ENCODE measurements at places on chromosomes 3 and 15.

GRCh38 chr3:169668072-169668956 lies 4.8 kb upstream of the MECOM start:
- DNase-seq: no peak

GRCh38 chr3:149331396-149331795 lies 2.0 kb downstream of the TM4SF18 start:
- no peak for DNase-seq

DNA sequence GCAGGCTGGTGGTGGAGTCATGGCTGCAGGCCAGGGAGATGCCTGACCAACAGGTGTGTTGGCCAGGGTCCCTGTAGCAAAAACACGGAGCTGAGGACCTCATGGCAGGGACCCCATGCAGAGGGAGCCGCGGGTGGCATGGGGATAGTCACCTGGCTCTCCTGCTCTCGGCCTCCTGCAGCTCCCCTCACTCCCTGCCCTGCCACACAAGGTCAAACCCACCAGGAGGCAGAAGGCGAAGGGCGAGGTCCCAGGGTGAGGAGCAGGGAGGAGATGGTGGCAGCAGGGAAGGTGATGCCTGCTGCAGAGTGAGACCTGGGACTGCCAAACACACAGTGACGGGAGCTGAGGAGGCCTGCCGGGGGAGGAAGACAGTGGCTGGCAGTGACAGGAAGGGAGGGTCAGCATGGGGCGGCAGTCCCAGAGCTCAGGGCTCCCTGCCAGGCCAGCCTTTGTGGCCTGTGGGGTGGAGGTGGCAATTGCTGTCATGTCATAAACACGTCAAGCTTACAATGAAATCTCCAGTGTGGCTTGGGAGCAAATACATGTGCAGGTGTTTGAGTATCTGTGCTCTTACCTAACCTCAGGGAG lies 144.3 kb downstream of the TJP1 start:
- DNase-seq: peak; percentile 39

DNA sequence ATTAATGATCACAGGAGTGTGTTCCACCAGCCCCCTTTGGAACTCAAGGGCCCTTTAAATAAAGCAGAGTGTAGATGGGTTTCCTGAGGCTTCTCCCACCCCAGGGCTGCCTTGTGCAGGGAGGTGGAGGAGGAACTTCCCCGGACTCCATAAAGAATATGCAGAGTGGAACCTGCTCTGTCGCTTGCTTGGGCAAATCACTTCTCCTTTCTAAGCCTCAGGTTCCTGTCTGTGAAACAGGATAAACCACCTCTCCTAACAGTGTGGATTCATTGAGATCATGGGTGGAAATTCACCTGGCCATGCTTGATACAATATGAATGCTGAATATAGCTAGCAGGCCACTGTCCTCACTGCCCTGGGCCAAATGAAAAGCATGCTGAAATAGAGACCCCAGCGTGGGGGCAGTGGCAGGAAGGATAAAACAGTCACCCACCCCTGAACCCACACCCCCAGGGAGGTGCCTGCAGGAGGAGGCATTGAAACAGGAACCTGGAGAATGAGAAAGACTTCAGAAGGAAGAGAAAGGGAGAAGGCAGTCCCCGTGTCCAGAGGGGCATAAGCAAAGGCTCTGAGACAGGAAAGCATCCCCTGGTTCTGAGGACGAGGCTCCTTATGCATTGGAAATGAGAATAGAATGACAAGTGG lies 41.1 kb upstream of the CHRNB4 start:
- DNase-seq: no peak

GRCh38 chr3:82474711-82475110 lies 713.3 kb upstream of the GBE1 start:
- DNase-seq: no peak

- DNase-seq: no peak
Observed at GRCh38 chr15:79028411-79028964, 62.1 kb downstream of the RASGRF1 start.

GRCh38 chr3:157274644-157275137 lies 114.7 kb upstream of the CCNL1 start:
- DNase-seq: no peak

DNA sequence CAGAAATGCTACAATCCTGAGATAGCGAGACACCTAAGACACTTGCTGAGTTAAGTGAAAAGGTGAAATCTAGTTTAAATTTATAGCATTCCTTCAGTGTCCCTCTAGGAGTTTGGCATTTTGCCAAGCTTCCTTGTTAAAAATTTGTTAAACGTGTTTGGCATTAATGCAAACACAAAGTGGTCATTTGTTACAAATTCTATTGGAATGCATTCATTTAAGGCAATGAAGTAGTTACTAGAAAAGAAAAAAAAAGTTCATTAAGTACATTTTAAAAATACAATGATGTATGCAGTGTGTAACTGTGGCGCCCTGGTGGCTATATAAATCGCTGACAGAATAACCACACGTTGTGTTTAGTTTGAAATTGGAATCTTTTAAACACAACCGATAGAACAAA lies 31.3 kb upstream of the WNT5A start:
- no peak for DNase-seq

GRCh38 chr3:46857485-46858341 lies 5.5 kb downstream of the MYL3 start:
- DNase-seq: no peak

- no peak for DNase-seq
Observed at GRCh38 chr15:70339571-70340493, 242.1 kb upstream of the TLE3 start.

GRCh38 chr3:78645628-78646310 lies 1122.0 kb downstream of the ROBO1 start:
- peak; percentile 3 for DNase-seq

DNA sequence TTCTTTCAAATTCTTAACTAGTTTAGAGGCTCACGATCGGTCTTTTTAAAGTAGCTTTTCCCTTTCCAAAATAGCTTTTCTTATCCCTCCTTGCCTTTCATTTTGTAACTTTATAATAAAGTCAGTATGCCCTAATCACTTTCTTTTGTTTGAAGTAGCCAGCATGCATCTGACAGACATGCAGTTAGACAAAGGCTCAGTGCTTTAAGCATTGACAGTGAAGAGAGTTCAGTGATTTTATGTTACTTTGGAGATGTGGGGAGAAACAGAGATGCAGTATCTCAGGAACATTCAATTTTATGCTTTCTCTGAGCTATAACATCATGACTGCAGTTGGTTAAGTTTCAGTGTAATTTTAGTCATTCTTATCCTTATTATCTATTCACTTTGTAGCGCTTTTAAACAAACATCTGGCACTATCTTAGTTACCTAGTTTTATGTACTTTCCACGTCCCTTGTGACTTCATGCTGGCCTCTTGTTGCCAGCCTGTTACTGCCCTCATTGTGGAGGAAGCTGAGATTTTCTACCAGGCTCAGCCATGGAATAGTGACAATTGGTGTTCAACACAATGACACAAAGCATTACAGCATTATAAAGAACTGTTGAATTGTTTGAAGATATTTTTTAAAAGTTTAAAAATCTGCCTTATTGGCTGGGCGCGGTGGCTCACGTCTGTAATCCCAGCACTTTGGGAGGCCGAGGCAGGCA lies 90.3 kb downstream of the AKAP13 start:
- DNase-seq: no peak

DNA sequence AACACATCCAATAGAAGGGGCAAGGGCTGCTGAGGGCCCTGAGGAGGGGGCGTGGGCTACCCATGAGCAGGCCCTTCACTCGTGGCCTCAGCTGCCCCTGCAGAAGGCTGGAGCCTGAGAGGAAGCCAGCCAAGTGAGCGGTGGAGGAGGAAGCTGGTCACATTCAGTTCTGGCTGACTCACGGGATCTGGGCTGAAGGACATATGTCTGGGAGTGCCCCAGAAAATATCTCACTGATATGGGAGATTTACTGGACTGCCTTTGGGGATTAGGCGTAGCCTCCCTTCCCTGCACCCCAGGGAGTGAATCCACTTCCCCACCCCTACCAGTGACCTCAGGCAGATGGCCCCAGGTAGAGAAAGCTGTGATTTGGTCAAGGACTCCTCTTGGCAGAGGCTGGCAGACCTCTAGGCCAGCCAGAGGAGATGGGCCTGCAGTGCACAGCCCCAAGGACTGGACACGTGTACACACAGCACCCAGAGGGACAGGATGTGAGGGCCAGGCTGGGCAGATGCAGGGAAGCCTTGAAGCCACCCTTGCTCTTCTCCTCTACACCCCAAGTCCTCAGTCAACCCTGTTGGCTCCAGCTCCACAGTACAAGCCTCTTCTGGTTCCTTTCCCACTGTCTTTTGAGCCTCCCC lies 14.2 kb upstream of the ANKDD1A start:
- DNase-seq: no peak

- DNase-seq: peak; percentile 2
Observed at GRCh38 chr3:95705786-95706418, 1108.5 kb upstream of the EPHA6 start.

GRCh38 chr15:56693761-56694160 lies 39.5 kb downstream of the ZNF280D start:
- DNase-seq: no peak

DNA sequence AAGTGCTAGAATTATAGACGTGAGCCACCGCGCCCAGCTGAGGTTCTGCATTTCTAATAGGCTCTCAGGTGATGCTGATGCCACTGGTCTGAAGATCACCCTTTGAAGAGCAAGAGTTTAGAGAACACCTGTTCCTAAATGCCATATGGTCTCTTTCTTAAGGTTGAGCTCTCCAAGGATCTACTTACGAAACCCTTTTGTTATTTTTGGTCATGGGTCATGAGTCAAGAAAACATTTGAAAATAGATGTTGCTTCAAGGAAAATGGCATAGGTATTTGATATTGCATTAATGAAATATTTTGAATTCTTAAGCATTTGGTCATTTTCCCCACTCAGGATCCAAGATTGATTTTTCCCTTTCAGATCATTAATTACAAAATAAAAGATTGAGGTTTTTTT lies 74.7 kb upstream of the SOX2 start:
- DNase-seq: no peak

- no peak for DNase-seq
Observed at GRCh38 chr15:39680868-39681267, 100.0 kb downstream of the THBS1 start.

DNA sequence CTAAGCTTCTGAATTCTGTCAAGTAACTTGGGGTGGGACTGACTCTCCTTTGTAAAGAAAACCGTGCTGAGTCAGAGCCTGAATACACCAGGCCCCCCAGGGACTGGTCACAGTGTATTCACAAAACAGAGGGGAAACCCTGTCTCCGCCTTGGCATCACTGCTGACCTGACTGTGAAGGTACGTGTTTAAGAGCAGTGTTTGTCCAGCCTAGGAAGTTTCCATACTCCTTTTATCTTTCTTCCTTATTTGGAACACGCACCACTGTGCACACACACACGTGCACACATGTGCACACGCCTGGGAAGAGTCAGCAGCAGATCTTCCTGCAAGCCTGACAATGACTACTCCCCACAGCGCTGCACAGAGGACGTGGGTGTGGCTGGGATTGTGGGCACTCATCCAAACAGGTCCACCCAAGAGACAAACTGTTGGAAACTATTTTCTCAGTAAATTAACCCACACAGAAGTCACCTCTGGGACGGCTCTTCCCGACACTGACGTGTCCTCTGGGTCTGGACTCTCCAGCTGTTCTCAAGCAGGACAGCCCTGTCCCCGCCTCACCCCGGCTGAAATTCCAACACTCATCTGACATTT lies 87.7 kb downstream of the ATP10A start:
- no peak for DNase-seq

DNA sequence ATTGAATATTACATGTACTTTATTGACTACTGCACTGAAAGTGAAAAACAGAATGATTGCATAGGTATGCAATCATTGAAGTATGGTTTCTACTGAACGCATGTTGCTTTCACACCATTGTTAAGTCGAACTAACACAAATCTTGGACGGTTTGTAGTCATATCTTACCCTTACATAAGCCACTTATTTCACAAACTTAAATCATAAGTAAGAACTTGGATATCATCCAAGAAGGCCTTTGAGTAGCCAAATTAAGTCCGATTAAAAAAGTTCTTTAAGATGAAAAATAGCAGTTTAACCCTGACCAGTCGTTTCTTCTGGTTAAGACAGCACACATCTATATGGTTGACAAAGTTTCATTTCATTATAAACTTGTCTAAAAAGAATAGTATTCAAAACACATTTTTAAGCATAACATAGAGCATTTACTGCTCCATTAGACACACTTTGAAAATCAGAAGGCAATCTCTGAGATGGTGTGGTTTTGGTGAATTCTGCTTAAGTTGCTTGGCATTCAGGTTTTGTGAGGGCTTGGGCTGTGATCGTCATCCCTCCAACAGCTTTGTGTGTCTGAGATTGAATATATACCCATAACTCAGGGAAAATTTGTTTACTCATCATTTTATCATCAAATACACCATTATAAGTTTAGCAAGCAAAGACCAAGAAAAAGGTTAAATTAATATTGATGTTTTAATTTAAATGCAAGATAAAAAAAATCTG lies 92.2 kb downstream of the NFKBIZ start:
- DNase-seq: no peak

DNA sequence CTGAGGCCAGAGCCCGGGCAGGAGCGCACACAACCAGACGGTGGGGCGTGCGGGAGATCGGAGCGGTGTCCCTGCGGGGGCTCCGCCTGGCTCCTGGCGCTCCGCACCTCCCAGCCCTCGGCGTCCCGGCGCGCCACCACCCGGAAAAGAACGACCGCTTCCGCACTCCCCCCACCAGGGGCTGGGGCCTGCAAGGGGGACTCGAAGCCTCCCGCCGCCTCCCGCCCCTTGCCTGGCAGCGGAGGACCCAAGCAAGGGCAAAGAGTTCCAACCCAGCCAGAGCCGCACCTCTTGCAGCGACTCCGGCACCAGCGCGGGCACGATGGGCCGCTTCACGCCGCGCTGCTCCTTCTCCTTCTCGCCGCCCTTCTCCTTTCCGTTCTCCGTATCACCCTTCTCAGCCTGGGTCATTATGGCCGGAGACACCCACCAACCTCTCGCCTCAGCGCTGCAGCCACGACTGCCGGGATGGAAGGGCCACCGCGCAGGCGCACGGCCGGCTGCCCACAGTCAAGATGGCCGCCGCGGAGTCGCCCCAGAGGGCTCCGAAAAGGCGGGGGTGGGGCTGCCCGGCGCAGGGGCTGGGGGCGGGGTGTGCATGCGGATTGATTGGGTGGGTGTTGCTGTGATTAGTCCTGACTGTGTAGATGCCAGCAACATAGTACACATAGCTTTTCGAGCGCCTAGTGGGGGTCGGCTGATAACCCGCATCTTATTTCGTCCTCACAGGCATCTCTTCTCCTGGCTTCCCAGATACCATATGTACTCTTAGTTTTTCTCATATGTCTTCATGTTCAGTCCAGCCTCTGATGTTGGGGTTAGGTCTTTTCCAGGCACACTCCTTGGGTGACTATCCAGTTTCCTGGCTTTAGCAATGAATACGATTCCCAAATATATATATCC lies at the start of gene ACTR8:
ACTR8 (minus strand) TSS at position 462 of the 903 bp plus-strand sequence; CDS start at position 411, 51 bp downstream.
- DNase-seq: peak; percentile 38

All from NCI-H2029 treated with DMSO at 0.1 percent for 48 hours (cell line).